ENCODE measurements at places on chromosomes 7 and 10. TPM values are rescaled to one million over a fixed set of nuclear protein-coding genes. Genes with fewer than 3 reads are reported as not detected.

The PON3 gene
- total RNA-seq, result not detected

The EPDR1 gene
- total RNA-seq, result 59.3 TPM

The GPNMB gene
- total RNA-seq, result 139 TPM

DNA sequence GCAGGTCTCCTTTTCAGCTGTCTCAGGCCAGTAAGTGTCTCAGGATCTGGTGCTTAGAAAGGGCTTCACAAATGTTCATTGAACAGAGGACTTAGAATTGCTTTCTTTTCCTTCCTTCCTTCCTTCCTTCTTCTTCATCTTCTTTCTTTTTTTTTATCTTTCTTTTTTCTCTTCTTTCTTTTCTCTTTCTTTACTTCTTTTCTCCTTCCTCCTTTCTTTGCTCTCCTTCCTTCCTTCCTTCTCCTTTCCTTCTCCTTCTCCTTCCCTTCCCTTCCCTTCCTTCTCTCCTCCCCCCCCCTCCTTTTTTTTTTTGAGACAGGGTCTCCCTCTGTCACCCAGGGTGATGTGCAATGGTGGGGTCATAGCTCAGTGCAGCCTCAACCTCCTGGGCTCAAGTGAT lies 34.6 kb downstream of the COL26A1 start:
- DNase-seq, result no peak

The SFRP4 gene
- 81.6 TPM for total RNA-seq

- no peak for DNase-seq
Observed at GRCh38 chr7:123724817-123725253, 24.0 kb downstream of the WASL start.

- no peak for DNase-seq
Observed at GRCh38 chr10:29746080-29746797, 111.5 kb upstream of the SVIL start.

GRCh38 chr10:7130191-7130911 lies 280.5 kb downstream of the SFMBT2 start:
- no peak for DNase-seq

The ARHGEF35 gene
- 1.1 TPM for total RNA-seq

GRCh38 chr7:42677751-42678699 lies 233.8 kb downstream of the C7orf25 start:
- DNase-seq, result no peak

DNA sequence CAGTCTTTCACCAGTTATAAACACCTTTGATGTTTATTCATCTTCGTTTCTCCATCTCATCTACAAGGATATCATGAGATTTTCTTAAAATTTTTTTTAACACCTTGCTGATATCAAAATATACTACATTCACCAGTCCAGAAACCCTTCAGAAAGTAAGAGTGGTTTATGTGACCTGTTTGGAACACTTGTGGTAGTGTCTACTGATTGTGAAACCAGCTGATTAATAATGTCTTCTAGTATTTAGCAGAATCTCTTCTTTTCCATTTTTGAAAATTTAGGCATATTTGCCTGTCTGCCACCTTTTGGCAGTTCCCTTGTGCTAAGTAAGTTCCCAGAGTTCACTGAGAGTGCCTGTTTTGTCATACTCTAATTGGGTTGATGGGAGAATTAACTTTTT lies 18.5 kb downstream of the DLD start:
- DNase-seq, result no peak

- DNase-seq, result no peak
Observed at GRCh38 chr7:45001826-45002225, 1.8 kb downstream of the CCM2 start.

The SLC16A12 gene
- 1.2 TPM for total RNA-seq

The ZNF777 gene
- total RNA-seq, result 8.2 TPM

The SPACDR gene
- total RNA-seq, result not detected

The AGR2 gene
- 25.2 TPM for total RNA-seq

- DNase-seq, result no peak
Observed at GRCh38 chr7:31058122-31058521, 6.0 kb downstream of the ADCYAP1R1 start.

DNA sequence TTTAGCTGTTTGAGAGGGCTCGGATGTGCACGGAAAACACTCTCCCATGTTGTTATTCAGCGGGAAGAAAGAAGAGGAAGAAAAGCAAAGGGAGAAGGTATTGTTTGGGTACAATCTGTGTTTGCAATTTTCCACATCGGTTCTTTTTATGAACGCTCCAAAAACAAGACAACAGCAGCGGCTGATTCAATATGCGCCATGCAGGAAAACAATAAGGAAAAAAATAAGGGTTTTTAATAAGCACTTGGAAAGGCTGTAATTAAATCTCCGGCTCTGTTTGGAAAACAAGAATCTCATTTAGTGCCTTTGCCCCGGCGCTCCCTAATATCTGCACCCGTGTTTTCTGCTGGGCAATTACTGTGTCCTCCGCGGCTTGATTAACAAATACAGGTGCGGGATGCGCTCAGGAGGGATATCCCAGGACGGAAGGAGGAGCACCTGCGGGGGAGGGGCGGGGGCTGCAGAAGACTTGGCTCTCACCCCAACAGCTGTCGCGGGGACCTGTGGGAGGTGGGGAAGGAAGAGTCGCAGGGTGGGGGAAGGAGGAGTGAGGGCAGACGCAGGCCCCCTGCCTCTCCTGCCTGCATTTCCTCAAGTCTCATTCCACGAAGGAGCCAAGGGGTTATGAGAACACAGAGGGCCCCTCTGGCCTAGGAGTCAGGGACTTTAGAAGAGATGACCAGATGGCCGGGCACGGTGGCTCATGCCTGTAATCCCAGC lies 181.5 kb upstream of the PODXL start:
- DNase-seq, result no peak

DNA sequence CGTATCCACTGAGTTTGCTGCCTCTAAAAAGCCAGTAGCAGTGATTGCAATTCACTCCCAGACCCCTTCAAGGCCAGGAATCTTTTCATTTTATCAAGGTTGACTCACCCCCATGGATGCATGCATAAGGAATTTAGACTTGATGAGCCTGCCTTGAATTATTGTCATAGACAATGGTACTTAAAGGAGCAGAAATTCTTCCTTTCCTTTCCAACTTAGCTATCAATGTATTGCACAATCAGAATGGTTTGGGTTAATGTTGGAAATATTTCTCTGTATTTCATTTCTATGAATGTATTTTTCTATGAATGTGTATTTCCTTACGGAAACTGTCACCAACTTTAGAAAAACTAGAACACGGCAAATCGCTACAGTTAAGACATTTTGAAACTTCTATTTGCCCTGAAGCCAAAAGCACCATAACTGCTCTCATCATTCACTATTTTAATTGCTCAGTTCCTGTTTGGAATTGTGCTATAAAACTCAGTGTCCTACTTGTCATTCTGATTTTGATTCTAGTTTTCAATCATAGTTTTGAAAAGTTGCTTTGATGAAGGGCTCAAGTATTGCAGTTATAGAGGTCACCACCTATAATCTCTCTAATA lies 355.7 kb upstream of the AKR1E2 start:
- DNase-seq, result no peak

Data from thoracic aorta (tissue), 2 donors.